Activated naive CD4-positive, alpha-beta T cell treated with anti-CD3 and anti-CD28 coated beads, Interleukin-2, amount 10 ng/mL, durations not matched to agents 5 hours and 36 hours (primary cell): ENCODE measurements at places on chromosomes 5 and 9. TPM values are rescaled to one million over a fixed set of nuclear protein-coding genes. Genes with fewer than 3 reads are reported as not detected.

The TMOD1 gene
- total RNA-seq, result 0.48 TPM

The FBN2 gene
- total RNA-seq, result not detected

The KIF20A gene
- total RNA-seq, result 43.4 TPM

The CD14 gene
- 0.77 TPM for total RNA-seq

The CCDC171 gene
- 0.91 TPM for total RNA-seq

The SUSD1 gene
- total RNA-seq, result 8.3 TPM

The C5orf58 gene
- total RNA-seq, result not detected

The PNPLA7 gene
- 7.0 TPM for total RNA-seq

The CBY3 gene
- 0.71 TPM for total RNA-seq

The AHRR gene
- 10.2 TPM for total RNA-seq

The INPP5E gene
- 20.0 TPM for total RNA-seq

The QRFP gene
- not detected for total RNA-seq

The CCDC112 gene
- total RNA-seq, result 1.6 TPM

The ADGRD2 gene
- not detected for total RNA-seq

The FBLL1 gene
- not detected for total RNA-seq

The GAPT gene
- not detected for total RNA-seq

The PAXX gene
- 74.6 TPM for total RNA-seq

The AP3B1 gene
- 37.6 TPM for total RNA-seq

The CDO1 gene
- total RNA-seq, result 0.79 TPM

The SPACA9 gene
- 2.7 TPM for total RNA-seq

The GTF2H2 gene
- total RNA-seq, result 34.7 TPM

The BTNL8 gene
- not detected for total RNA-seq

The SOX30 gene
- 0.12 TPM for total RNA-seq

The PCDHGA1 gene
- not detected for total RNA-seq

The TSLP gene
- 0.18 TPM for total RNA-seq

The SMIM33 gene
- total RNA-seq, result 2.1 TPM

The NUTM2G gene
- total RNA-seq, result not detected

The ASPN gene
- total RNA-seq, result not detected

The F2RL2 gene
- not detected for total RNA-seq

The FGD3 gene
- 155 TPM for total RNA-seq

The GABBR2 gene
- total RNA-seq, result not detected

The TRIM52 gene
- 33.5 TPM for total RNA-seq

The CFAP77 gene
- total RNA-seq, result not detected

The ANAPC2 gene
- 62.9 TPM for total RNA-seq

The CCDC180 gene
- total RNA-seq, result 4.3 TPM

The CSF1R gene
- not detected for total RNA-seq
